AG09319 (cell line): ENCODE measurements at places on chromosomes 6 and 20.

DNA sequence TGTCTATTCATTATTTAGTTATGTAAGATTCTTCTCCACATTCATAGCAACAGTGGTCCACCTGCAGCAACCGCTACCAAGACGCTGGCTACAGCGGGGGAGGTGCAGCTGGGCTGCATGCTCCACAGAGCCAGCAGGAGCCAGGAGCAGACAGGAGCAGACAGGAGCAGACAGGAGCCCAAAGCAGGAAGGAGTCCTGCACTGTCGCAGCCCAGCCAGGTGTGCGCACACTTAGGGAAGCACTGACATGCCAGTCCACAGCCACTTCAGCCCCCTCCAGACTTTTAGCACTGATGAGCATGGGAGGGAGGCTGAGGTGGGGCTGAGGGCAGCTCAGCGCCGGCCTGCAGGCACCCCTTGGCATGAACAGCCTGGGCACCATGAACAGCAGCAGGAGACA lies 19.6 kb downstream of the KIF16B start:
- no peak for DNase-seq

DNA sequence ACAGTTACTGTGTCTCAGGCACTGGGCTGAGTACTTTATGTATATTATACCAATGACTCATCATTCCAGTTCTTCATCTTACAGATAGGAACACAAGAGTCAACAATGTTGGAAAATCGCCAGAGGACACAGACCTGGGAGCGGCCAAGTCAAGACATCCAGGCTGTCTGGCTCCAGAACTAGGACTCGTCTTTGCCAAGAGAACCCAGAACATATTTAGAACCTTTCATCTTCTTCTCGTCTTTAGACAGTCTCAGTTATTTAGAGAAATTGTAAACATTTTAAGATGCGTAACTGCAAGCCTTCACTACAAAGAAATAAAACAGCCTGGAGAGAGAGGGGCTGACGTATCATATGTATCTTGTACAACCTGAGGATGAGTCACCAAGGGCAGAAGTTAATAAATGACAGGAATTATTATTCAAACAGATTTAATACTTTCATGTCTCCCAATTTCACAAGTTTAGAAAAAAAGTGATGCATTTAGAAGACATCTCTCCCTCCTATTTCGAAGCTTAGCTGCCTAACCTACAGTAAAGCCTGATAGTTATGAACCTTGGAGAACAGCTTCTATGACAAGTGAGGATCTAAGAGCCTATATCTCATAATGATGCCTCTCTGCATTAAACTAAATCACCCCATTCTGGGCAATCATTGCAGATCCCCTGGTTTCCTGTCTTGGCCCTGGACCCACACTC lies 43.4 kb downstream of the SLC22A3 start:
- DNase-seq: no peak

DNA sequence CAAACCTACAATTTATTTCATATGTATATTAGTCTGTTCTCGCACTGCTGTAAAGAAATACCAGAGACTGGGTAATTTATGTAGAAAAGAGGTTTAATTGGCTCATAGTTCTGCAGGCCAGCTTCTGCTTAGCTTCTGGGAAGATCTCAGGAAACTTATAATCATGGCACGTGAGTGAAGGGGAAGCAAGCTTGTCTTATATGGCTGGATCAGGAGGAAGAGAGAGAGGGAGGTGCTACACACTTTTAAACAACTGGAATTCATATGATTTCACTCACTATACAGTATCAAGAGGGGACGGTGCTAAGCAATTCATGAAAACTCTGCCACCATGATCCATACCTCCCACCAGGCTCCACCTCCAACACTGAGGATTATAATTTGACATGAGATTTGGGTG lies 29.9 kb downstream of the PHACTR2 start:
- DNase-seq: no peak

DNA sequence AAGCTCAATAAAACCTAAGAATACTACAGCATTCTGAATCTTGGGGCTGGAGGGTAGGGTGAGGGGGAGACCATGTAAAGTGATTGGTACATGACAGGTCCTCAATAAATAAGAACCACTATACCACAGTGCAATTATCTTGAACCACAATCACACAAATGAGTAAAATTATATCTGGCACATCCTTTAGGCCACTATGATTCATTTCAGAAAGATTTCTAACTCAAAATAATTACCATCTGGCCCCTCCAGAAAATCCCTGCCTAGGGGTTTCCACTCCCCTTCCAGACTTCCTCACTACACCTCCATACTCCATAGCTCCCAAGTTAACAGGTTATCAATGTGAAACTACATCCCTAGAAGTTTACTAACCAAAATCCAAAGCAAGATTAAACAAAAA lies 19.7 kb downstream of the AKIRIN2 start:
- no peak for DNase-seq

DNA sequence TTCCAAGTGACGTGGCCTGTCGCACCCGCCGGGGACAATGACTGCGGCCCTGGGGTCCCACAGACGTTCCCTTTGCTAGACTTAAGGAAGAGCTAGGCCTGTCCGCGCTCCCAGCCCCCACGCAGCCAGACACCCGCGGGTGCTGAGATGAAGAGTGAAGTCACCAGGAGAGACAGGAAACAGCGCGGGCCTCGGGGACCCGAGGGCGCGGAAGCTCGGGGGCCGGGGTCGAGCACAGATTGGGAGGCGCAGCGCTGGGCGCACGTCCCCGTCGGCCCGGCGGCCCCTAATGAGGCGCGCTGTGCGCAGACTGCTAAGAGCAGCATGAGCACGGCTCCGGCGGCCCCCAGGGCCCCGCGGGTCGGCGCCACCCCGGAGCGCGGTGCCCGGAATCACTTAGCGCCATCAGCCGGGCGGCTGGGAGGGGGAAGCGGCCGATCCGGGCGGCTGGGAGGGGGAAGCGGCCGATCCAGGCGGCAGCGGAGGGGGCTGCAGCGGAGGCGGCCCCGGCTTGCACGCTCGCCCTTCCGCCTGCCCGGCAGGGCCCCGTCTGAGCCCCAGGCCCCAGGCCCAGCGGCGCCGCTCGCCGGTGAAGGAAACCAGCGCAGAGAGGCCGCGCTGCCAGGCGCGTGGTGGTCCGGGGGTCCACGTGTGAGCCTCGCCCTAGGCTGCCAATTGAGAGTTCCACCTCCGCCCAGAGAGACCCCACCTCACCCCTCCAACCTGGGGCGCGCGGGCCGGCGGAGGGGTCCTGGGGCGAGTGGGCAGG lies 8.3 kb upstream of the AVP start:
- DNase-seq: no peak

- DNase-seq: no peak
These were observed 190.0 kb downstream of the UNC5CL start for GRCh38 chr6:40848868-40849514.

DNA sequence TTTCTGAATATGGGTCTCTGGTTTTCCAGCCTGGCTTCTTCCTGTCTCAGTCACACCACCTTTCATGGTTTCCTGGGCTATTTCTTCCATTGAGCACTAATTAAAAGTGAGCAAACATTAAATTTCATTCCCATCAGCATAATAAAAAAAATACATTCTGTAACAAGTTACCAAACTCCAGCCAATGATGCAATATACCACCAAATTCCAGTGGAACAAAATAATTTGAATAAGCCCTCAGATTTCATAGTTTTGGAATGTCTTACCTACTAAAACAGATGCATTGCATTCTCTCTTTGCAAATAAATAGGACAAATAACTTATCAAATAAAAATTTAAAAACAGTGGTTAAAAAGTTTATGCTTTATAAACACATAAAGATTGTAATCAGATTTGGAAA lies 97.8 kb upstream of the PRDM1 start:
- no peak for DNase-seq

- DNase-seq: no peak
These were observed 636.6 kb upstream of the MMS22L start for GRCh38 chr6:97919631-97920030.

DNA sequence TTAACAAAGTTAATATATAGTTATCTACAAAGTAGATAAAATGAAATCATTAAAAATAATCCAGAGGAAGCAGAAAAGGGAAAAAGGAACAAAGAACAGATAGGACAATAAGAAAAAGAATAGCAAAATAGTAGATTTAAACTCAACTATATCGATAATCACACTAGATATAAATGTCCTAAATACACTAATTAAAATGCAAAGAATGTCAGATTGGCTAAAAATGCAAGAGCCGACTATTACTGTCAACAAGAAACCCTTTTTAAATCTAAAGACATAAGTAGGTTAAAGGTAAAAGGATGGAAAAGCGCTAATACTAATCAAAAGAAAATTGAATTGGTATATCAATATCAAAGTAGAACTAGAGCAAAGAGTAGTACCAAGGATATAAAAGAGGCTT lies 164.8 kb upstream of the AKAP12 start:
- no peak for DNase-seq

GRCh38 chr6:129647044-129647443 lies 62.9 kb downstream of the ARHGAP18 start:
- DNase-seq: no peak

DNA sequence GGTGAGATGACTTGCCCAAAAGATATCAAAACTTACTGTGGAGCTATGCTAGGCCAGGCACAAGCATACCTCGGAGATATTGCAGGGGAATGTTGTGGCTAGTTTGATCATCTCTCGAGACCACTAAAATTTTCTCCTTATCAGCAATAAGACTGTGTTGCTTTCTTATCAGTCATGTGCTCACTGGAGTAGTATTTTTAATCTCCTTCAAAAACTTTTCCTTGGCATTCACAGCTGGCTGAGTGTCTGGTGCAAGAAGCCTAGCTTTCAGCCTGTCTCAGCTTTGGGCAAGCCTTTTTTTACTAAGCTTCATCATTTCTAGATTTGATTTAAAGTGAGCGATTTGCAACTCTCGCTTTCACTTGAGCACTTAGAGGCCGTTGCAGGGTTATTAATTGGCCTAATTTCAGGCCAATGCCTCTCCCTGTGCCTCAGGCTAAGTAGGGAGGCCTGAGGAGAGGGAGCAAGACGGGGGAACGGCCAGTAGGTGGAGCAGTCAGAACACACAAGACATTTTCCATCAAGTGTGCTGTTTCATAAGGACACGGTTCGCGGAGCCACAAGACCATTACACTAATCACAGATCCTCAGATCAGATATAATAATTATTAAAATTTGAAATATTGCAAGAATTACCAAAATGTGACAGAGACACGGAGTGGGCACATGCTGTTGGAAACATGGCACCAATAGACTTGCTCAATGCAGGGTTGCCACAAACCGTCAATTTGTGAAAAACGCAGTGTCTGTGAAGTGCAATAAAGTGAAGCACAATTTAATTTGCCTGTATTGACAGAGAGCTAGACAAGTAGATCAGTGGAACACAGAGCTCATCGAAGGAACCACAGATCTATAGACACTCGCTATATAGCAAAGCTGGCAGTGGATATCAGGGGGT lies 106.8 kb upstream of the SIRPG start:
- peak; percentile 59 for DNase-seq

DNA sequence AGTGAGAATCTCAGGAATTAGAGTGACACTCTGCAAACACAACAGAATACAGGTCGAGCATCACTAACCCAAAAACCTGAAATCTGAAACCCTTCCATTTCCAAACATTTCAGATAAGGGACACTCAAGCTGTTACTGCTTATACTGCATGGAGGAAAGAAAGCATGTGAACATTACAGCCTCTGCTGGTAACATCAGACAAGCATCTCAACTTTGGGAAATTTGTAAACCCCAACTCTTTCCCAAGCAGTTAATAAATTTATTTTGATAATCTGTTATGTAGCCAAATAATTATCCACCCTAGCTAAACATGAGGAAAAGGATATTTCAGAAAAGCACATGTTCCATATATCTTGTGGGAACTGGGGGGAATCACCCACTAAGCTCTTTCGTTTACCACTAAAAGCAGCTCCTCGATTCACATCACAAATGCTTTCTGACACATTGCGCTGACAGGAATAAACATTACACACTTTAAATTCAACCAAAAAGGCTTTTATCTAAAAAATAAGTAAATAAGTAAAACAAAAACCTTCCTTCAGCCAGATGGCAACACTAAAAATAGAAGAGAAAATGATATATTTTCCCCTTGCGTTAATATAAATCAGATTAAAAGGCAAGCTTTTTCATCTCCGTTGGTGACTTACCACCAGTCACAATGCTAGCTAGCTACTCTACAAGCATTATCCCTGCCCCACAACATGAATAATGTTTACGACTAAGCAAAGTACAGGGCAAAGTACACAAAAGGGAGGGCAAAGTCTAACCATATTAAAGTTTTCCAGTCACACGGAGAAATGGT lies 120.8 kb downstream of the MAP7 start:
- DNase-seq: no peak

DNA sequence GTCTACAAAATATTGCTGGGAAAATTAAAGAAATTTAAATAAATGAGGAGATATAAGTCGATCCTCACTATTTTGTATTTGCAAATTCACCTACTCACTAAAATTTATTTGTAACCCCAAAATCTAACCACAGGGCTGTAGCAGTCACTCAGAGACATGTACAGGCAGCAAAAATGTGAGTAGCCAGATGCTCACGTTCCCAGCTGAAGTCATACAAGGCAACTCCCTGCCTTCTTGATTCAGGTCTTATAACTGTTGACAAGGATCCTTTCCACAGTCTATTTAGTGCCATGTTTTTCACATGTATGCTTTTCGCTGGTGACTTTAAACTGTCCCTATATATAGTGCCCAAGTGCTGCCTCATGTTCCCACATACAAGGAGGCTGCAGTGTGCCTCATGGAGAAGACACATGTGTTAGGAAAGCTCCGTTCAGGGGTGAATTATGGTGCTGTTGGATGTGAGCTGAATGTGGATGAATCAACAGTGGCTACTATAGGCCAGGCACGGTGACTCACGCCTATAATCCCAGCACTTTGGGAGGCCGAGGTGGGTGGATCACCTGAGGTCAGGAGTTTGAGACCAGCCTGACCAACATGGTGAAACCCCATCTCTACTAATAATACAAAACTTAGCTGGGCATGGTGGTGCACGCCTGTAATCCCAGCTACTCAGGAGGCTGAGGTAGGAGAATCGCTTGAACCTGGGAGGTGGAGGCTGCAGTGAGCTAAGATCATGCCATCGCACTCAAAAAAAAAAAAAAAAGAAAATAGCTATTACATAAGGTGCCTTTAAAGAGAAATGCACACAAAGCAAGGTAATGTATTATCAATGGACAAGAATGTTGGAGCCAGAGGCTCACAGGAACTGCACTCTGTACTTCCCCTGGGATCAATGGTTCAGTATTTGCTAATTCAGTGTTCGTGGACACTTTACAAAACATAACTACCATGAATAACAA lies 55.3 kb downstream of the STK35 start:
- no peak for DNase-seq
